ENCODE measurements at places on chromosomes 2 and 18. TPM values are rescaled to one million over a fixed set of nuclear protein-coding genes. Genes with fewer than 3 reads are reported as not detected.

Gene SLC9A4
- not detected for polyA plus RNA-seq

Gene TUBA4B
- polyA plus RNA-seq = 0.17 TPM

Gene ATP5MC3
- 557 TPM for polyA plus RNA-seq

Gene HOXD3
- polyA plus RNA-seq = not detected

Gene ITPRIPL1
- polyA plus RNA-seq = 5.3 TPM

Gene EVA1A
- 5.0 TPM for polyA plus RNA-seq

Gene STAT4
- 0.30 TPM for polyA plus RNA-seq

Gene STAMBP
- 89.7 TPM for polyA plus RNA-seq

Gene FOXD4L1
- polyA plus RNA-seq = not detected

Gene CYS1
- 0.32 TPM for polyA plus RNA-seq

Gene QPCT
- 12.1 TPM for polyA plus RNA-seq

Gene FAHD2B
- 22.3 TPM for polyA plus RNA-seq

Gene FAM237A
- not detected for polyA plus RNA-seq

Gene SYT4
- polyA plus RNA-seq = 3.7 TPM

Gene MOGAT1
- polyA plus RNA-seq = 0.63 TPM

Gene ANKRD36C
- 16.8 TPM for polyA plus RNA-seq

Gene IL36RN
- polyA plus RNA-seq = not detected

Gene EVX2
- not detected for polyA plus RNA-seq

Gene DNAH6
- 0.27 TPM for polyA plus RNA-seq

Gene ZC3H15
- polyA plus RNA-seq = 242 TPM

Gene CPLX4
- polyA plus RNA-seq = not detected

Gene CDK15
- 0.16 TPM for polyA plus RNA-seq

Gene MC5R
- polyA plus RNA-seq = 0.21 TPM

Gene NOL4
- polyA plus RNA-seq = 0.63 TPM

Gene REG1A
- not detected for polyA plus RNA-seq

Gene SCN2A
- 0.52 TPM for polyA plus RNA-seq

Gene CAPN14
- 0.15 TPM for polyA plus RNA-seq

Gene TANC1
- 2.8 TPM for polyA plus RNA-seq

Gene POTEI
- 0.24 TPM for polyA plus RNA-seq

Gene SOWAHC
- polyA plus RNA-seq = 7.0 TPM

Gene SH2D6
- 0.26 TPM for polyA plus RNA-seq

Gene GAL3ST2
- polyA plus RNA-seq = not detected

Gene CERKL
- polyA plus RNA-seq = 0.35 TPM

Gene IL37
- polyA plus RNA-seq = not detected

Gene ZNF396
- 0.36 TPM for polyA plus RNA-seq

Gene ATP9B
- polyA plus RNA-seq = 14.2 TPM

Gene EXOC6B
- polyA plus RNA-seq = 6.7 TPM

Gene ST8SIA3
- polyA plus RNA-seq = 1.3 TPM

Gene UGT1A1
- not detected for polyA plus RNA-seq

Gene ST6GAL2
- polyA plus RNA-seq = 13.4 TPM

Gene PRKAG3
- polyA plus RNA-seq = not detected
